ENCODE measurements at places on chromosomes 11 and 22.

GRCh38 chr11:64040684-64041322, 5.1 kb downstream of the FLRT1 start:
- no peak for DNase-seq

- DNase-seq, result peak; percentile 56
Observed at GRCh38 chr22:19874307-19875060, 19.8 kb upstream of the GNB1L start.

- no peak for DNase-seq
Observed at GRCh38 chr11:71163371-71163770, 89.0 kb downstream of the SHANK2 start.

GRCh38 chr22:24894998-24895397, 51.5 kb downstream of the LHFPL7 start:
- no peak for DNase-seq

DNA sequence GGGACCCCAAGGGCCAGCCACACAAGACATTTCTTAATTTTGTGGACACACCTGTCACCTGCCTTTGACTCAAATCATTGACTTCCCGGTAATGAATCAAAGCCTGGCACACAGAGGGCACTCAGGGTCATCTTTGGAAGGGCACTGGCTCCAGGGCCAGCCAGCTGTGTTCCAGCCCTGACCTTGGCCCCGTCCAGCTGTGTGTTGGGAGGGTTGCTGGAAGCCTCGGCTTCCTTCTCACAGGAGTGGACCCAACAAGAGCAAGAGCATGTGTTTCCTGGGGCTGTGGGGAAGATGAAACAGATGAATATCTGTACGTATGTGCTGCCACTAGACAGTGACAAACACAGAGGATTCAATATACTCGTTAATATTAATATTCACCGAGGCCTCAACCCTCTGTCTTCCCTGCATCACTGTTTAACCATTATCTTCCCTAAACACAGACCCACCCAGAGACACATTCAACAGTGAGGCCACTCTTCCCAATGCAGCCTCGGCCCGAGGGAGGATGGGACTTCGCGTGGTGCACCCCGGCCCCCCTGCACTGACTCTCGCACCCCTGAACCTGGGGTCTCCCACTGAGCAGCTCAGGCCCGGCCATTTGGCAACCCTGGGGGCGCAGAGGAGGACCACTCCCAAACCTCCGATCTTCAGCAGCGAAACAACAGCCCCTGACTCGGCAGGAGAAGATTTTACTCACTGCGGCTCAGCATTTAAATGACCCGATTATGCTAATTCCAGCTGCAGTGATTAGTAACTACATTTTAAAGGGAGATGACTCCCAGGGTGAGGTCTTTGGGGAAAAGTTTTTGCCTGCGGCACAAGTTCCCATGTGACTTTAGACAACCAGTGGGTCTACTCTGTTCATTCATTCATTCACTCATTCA, 45.7 kb downstream of the PHF21B start:
- DNase-seq, result no peak

DNA sequence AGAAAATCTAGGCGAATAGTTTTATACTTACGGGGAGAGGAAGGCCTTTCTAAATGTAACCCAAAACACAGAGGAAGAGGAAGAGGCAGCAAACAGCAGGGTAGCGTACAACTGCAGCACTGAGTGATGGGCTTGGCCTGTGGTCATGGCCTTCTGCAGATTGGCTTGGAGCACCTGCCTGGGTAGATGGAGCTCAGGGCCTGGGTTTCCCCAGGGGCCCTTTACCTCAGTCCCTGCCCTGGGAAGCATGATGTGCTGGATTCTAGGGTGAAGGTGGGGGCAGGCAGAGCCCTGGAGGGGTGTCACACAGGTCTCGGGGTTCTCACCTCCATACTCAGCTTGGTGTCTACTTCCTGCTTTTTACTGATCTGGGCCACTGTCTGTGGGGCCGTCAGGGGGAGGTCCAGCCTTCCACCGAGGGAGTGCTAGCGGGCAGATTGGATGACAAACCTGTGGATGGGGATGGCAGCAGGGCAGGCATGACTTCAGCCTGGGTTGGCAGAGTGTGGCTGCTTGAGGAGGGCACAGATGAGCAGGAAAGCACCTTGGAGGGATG, 27.7 kb upstream of the CHRM1 start:
- no peak for DNase-seq

DNA sequence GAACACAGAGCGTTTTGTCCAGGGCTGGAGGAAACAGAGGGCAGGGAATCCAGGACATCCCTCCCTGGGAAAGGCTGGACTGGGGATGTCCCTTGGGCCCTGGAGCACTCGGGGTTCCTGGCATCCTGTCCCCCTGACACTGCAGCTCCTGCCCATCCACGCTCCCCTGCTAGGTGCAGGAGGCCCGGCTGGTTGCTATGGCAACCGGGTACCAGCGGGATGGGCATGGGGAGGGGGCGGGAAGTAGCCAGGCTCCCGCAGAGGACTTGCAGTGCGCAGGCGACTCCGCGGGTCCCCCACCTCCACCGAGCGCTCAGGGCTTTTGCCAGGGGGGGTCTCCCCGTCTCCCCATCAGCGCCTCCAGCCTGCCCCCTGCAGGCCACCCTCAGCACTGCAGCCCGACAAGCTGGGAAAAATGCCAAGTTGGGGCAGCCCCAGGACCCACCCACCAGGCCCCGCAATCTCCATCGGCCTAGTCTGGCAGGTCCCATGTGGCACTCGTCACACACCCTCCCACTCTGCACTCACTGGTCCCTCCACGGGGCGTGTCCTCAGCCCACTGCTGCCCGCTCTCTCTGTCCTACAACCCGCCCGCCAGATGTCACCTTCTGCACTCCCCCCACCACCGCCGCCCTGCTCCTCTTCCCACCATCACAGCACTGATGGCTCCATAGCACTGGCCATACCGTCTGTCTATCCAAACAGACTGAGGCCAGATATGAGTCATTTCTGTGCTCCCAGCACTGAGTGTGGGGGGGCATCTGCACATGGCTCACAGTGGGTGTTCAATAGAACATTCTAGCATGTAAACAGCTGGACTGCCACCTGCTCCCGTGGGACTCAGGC, 31.5 kb downstream of the KIAA0930 start:
- no peak for DNase-seq

DNA sequence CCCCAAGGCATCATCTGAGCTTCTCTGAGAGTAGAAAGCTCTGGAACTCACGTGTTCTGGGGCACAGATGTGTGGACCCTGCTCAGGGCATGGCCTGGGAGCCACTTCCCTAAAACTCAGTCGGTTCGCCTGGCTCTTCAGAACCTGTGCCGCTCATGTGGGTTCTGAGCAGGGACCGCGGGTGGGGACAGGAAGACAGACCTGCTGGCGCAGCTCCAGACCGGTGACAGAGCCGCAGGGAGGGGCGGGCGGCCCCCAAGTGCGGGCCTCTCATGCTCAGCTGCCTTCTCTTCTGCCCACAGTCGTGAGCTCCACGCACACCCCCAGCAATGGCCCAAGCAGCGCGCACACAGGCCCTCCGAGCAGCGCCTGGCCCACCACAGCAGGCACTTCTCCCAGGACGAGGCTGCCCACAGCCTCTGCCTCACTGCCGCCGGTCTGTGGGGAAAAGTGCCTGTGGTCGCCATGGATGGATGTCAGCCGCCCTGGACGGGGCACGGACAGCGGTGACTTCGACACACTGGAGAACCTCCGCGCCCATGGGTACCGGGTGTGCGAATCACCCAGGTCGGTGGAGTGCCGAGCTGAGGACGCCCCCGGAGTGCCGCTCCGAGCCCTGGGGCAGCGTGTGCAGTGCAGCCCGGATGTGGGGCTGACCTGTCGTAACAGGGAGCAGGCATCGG, 24.2 kb downstream of the MUC5AC start:
- no peak for DNase-seq

DNA sequence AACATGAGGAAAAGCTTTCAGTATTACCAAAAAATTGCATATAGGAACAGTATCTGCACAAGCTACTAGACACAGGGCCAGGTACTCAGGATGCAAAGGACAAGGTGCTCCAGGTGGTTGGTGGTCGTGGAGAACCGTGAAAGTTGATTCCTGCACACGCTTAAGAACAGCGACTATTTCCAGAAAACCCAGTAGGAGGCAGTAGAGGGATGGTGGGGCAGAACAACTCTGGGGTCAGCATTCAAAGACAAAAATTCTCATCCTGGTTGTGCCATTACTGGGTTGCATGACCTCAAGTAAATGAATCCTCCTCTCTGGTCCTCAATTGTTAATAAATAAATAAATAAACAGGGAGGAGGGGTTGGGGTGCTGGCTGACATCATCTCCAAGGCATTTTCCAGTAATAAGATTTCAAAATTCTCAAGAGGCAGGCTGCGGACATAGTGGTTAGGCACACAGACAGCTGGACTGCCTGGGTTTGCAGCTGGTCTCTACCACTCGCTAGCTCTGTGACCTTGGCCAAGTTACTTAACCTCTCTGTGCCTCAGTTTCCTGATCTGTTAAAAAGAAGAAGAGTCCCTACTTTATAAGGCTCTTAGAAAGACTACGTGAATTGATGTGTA, 89.6 kb downstream of the ISX start:
- no peak for DNase-seq

DNA sequence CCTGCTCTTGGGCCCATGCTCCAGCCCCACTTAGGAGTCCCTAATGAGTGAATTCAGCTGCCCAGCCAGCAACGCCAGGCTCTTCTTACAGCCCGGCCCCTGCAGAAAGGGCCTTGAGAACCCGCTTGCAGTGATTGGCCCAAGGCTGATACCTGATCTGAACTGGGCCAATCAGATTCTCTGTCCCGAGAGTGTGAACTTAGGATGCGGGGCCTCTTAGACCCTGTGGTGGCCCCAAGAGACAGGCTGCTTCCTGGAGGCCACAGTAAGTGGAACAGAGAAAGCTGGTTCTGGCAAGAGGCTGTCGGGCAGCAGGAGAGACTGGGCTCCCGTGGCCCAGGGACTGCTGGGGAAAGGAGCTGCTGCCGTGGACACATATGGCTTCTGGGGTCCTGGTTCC, 11.5 kb downstream of the VSTM5 start:
- DNase-seq, result no peak

GRCh38 chr11:15640318-15640717, 525.6 kb downstream of the INSC start:
- no peak for DNase-seq

GRCh38 chr22:29208879-29209623, 3.4 kb downstream of the EMID1 start:
- no peak for DNase-seq

DNA sequence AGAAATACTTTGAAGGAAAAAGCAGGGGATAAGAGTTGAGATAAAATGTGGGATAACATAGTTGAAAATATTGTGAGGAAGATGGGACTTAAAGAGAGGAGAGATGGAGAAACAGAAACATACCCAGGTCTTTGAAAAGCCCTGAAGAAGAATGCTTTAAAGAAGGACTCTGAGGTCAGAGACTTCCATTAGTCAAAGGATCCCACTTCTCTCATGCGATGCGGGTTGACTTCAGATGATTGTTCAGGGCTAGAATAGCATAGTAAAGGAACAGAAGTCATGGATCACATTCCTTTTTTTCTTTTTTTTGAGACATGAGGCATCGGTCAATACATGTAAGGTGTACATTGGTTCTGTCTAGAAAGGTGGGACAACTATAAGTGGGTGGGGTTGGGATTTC, 3.5 kb upstream of the JAM3 start:
- DNase-seq, result no peak

DNA sequence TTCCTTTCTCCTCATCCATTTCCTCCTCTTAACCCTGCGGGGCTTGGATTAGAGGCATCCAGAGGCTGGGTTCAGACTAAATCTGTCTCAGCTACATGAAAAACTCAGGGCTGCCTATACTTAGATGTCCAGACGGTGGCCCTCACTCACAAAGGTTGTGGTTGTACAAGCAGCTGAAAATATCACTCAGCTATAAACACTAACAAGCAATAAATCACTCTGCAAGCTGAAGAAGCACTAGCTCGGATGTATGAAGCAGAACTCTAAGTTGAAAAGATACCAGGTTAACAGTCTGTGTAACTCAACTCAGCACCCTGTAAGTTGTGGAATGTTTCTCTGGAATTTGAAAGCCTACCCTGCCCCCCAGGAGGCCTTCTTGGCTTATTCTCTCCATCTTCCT, 82.9 kb downstream of the EXT2 start:
- DNase-seq, result no peak

- no peak for DNase-seq
Observed at GRCh38 chr11:71555508-71555907, 7.3 kb downstream of the KRTAP5-9 start.

DNA sequence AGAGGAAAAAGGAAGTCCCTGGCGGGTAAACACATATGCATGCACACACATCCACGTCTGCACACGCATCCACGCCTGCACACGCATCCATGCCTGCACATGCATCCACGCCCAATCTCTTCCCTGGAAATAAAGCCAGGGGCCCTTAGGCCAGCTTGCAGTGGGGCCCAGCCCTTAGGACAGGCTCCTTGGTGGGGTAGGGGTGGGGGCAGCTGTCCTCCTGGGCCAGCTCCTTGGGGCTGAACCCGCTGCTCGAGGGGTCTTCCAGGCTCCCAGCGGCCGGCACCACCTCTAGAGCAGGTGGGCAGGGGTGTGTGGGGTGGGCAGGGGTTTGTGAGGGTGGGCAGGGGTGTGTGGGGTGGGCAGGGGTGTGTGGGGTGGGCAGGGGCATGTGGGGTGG, 1.9 kb downstream of the C11orf21 start:
- DNase-seq, result no peak

DNA sequence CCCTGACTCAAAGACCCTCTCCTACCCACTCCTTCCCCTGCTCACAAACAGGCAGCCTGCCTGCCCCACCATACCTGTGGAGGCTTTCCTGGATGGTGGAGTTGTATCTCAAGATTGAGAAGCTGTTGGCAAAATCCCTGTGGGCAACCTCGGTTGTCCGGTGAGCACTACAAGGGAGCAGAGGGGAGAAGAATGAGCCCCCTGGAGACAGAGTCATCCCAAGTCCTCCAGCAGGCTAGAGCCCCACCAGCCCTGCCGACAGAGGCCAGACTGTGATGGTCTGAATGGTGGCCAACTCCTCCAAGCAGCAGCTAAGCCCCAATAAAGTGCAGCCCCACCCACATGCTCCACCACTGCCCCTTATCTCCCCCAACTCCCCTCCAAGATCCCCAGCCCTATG, 17.5 kb downstream of the TMPRSS13 start:
- no peak for DNase-seq

- no peak for DNase-seq
Observed at GRCh38 chr22:19759427-19760057, 1.0 kb upstream of the TBX1 start.

- peak; percentile 81 for DNase-seq
Observed at GRCh38 chr11:62728171-62728988, at the start of gene TTC9C. TSS of gene TTC9C (plus strand) at chr11:62728486. CDS start at chr11:62728849, 363 bp downstream.

DNA sequence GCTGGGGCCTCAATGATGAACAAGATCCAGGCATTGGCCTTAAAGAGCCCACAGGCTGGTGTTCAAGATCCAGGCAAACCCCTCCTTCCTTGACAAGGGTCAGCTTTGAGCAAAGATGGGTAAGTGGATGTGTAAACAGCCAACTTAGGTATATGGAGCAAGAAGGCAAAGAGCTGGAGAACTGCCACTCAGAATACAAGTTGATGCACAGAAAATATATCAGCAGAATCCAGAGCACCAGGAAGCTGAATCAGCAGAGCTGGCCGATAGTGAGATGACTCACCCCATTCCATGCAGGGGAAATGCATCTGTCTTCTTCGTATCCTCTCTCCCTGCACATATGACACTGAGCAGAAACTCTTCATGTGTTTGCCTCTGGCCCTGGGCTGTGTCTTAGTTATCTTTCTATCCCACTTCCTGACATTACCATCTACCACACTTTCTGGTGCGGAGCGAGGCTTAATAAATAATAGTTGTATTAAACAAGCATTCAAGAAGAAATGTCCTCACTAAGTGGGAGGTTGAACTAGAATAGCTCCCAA, 57.8 kb downstream of the ENDOD1 start:
- no peak for DNase-seq

All from CD8-positive, alpha-beta T cell (primary cell).